ENCODE measurements at places on chromosomes 2 and 18.
A peak's percentile ranks its signal among the peaks of the same experiment; 100 is the strongest.

DNA sequence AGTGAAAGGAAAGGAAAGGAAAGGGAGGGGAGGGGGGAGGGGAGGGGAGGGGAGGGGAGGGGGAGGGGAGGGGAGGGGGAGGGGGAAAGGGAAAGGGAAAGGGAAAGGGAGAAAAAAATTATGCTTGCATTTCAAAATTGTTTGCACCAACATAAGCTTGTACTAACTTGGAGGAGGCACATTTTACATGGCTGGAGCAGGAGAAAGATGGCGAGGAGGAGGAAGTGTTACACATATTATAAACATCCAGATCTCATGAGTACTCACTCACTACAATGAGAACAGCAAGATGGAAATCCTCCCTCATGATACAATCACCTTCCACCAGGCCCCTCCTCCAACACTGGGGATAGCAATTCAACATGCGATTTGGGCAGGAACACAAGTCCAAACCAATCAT lies 660.2 kb upstream of the CDH2 start:
- DNase-seq: no peak

- no peak for DNase-seq
Measured at GRCh38 chr2:62740221-62740620, 34.7 kb downstream of the EHBP1 start.

DNA sequence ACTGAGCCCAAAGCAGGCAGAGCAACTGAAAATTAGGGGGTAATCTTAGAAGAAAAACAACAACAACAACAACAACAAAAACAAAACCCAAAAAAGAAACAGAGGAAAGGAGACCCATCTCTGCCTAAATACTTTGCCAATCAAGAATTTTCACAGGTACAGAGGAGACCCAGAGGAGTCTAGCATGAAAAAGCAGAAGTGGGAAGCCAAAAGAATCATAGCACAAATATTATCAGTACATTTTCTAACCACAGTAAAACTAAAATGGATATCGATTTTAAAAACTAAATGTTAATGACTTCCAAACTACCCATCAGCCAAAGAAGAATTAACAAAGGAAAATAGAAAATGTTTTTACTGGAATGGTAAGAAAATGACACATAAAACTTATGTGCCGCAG lies 148.1 kb downstream of the BAZ2B start:
- DNase-seq: no peak

DNA sequence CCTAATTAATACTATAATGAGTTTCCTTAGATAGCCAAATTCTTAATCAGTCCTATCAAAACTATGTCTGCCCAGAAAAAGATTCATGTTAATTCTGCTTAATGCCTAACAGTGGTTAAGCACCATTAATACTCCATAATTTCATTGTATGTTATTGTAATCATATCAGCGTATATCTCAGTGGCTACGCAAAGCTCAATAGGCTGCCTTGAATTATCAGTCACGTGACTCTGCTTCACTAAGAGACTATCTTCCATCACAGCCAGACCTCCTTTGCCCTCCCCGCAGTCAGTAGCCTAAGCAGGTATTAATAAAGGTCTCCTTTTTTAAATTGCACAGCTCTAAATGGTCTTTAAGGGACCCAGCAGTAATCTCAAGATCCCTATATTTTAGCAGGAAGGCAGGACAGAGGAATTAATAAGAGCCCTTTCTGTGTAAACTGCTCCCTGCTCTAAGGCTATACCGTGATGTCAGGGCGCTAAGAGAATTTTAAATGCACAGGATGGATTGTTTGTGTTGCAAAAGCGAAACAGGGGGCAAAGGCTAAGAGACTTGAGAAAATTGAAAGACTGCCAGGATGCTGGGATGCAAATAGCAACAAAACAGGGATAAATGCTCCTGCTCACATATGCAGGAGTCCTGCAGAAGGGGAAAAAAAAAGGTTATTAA lies 215.6 kb upstream of the POU3F3 start:
- DNase-seq: no peak

DNA sequence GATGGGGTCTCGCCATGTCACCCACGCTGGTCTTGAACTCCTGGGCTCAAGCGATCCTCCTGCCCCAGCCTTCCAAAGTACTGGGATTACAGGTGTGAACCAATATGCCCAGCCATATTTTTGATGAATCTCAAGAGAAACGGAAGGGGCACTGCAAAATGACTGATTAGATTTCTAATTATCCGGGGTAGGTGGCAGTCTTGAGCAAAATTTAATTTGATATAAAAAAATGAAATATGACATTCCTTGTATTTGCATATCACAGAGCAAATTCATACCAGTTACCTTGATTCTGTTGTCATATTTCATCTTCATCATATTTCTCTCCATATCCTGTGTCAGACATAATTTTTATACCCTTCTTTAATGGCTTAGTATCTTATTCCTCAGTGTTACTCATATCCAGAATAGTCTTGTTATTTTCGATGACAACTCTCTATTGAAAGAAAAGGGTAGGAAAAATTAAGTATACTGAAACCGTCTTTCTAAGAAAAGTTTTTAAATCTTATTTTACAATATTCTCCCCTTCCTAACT lies 30.0 kb upstream of the RTN4 start:
- no peak for DNase-seq

- no peak for DNase-seq
Measured at GRCh38 chr2:231397011-231397927, 1.8 kb downstream of the B3GNT7 start.

GRCh38 chr18:24267878-24268277 lies 129.0 kb downstream of the CABYR start:
- no peak for DNase-seq

DNA sequence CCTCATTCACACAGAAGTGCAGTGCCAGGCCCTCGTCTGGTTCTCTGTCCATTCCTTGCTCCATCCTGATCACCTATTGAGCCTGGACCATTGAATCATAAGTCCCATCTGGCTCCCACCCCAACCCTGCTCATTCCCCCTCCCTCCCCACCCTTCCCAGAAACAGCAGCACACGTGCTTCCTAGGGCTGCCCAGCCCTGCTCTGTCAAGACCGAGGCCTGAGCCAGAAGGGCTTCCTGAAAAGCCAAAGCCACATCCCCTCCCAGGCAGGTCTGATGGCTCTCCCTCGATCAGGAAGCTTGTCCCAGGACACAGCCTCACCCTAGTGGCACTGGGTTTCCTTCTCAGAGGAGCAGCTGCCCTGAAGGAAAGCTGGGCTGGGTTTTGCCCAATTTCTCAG lies 79.8 kb upstream of the FZD7 start:
- DNase-seq: no peak

DNA sequence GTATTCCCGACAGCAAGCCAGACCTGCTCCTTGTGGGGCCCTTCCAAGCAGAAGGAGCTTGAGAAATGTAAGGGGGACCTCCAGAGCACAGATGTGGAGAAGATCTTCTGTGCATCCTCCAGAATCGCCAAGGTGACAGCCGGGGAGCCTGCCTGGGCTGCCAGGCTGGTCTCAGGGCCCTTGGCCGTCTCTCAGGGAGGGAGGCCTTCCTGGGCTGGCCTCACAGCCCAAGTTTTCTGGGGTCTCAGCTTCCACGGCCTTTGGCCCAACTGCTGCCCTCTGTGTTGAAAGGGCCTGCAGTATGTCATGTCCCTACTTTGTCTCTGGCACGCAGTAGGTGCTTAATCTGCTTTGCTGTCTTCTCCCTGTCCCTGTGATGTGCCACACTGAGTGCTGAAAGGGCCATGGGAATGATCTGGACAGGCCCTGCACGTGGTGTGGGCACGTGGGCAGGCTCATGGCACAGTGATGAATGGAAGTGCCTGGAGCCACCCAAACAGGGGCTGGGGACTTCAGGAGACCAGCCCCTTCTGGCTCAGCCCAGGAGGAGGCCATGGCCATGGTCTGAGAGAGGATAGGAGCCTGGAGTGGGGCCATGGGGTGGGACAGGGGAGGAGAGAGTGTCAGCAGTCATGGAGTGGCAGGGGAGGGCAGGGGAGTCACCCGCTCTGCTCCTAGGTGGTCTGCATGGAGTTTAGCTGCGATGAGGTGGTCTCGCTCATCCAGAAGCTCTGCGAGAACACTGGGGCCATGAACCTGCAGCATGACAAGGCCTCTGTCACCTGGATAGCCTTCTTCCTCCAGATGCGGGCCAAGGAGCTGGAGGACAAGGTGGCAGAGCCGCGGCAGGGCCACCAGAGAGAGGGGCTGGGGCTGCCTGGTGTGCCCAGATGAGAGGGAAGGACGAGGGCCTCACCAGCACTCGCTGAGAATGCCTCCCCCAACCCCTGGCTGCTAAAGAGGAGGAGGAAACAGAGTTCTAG lies 35.4 kb downstream of the HJURP start:
- no peak for DNase-seq

DNA sequence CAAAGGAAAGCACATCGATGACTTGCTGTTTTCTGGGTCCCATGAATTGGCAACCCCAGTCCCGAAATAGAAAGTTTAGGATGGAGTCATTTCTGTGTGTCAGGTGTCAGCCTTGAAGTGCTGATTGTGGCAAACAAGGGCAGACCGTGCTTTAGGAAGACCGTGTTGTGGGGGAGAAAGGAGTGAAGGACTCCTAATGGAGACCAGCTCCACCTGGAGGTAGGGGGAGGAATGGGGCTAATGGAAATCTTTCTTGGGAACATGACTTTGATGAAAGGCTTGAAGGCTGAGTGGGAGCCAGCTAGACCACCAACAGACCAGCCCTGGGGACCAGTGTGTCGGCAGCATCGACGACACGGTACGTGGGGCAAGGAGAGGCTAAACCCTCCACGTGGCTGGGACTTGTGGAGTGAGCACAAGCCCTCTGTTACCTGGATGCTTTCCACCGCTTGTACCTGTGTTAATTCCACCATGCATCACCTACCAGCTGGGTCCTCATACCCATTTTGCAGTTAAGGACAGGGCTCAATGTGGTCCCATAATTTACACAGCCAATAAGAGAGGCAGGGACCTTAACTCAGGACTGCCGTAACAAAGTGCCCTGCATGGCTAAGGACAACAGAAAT lies 104.2 kb downstream of the SH3BP4 start:
- DNase-seq: no peak

DNA sequence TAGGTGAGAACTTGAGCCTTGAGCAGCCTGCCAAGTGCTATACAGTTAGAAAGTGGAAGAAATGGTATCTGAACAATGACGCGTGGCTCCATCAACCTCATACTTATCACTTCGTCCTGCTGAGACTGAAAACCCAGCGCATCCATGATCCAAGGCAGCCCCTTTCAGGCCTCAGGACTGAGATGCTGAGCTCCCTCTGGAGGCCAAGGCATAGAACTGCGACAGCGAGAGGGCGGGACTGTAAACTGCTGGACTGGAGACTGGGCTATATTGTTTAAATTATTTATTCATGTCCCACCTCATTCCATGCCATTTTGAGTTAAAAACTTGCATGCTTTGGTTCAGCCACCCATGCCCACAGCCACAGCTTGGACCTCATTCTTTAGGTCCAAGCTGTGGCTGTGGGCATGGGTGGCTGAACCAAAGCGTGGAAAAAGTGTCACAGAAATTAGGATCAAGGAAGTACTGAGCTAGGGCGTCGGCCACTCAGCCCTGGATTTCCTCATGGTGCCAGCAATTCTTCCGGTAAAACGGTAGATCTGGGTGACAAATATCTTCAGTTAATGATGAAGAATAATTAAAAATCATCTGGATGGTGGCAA lies 195.5 kb downstream of the L3MBTL4 start:
- DNase-seq: peak; percentile 20

DNA sequence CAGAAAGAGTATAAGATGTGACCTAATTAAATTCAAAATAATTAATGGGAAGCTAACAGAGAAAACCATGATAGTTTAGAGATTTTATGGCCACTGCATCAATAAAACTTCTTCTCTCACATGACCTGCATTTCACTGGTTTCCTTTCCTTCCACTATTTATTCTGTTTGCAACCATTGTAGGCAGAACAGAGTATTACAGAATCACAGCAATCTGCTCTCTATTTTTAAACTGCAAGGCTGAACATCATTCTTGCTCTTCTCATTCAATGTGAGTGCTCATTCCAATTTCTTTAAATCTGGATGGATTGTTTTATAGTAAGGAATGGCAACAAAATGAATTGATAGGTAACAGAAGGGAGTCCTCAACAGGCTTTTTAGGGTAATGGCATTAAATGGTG lies 715.5 kb upstream of the RAB6C start:
- no peak for DNase-seq

- no peak for DNase-seq
Measured at GRCh38 chr2:232335859-232336215, 42.7 kb upstream of the ALPP start.

GRCh38 chr2:9660154-9660553 lies 29.4 kb upstream of the YWHAQ start:
- no peak for DNase-seq

DNA sequence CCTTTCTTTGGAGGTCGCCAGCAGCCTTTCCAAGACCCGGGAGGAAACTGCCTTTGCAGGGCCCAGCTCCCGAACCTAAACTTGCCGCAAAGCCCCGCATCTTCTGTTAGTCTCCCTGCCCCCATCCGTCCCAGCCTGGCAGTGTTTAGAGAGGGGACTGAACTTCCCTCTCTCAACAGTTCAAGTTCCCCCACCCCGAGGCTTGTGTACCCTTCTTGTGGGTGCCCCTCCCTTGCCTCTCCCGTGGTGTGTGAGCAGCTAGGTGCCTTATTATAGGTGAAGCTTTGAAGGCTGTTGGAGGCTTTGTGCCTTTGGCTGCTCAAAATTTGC lies 1.4 kb downstream of the LBH start:
- no peak for DNase-seq

- no peak for DNase-seq
Measured at GRCh38 chr2:241121008-241121407, 18.9 kb upstream of the MTERF4 start.

DNA sequence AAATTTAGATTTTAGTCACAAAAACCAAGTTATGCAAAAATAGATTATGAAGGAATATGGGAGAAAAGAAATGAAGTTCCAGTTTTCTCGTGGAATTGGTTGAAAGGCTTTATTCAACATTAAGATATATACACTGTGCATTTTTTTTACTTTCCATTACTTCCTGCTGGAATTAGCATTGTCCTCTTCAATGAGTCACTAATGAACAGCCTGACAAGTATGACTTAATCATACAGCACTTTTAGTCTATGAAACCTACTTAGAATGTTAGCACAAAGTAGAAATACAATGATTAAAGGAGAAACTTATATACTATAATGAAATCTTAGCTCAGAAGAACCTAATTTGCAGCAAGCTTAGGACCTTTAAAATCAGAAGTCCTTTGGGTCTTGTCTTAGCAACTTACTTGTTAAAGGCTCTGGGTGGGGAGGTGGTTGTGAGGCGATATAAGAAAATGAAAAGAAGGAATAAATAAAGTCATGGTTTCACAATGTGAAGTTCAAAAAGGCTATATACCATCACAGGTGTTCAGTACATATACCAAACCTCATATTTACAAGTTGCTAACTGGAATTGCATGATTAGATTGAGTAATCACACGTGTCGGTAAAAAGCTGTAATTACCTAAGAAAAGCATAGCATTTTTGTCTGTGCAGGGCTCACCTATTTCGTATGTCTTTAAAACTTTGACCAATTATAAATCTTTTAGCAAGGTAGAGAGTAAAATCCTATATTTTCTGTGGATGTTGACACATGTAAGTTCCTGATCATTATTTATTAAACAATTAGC lies 236.8 kb downstream of the CAMKMT start:
- DNase-seq: no peak

DNA sequence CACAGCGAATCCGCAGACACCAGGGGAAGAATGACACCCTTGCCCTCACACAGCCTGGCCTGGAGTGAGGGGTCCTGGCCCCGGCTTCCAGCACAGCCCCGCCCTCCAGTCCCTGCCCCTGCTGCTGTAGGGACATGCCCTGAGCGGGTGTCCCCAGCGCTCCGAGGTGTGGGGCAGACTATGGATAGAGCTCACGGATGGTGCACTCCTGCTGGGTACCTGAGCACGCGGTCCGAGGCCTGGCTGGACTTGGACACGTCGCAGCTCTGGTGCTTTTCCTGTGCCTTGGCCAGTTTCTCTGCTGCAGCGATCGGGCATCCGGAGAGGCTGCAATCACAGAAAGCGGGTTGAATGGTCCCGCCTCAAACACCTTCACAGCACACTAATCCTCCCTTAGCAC lies 165.7 kb upstream of the PXDN start:
- no peak for DNase-seq

Data from muscle of arm (tissue), 14 donors.